ENCODE measurements at places on chromosomes 5 and 9. TPM values are rescaled to one million over a fixed set of nuclear protein-coding genes. Genes with fewer than 3 reads are reported as not detected.
A peak's percentile ranks its signal among the peaks of the same experiment; 100 is the strongest.

Gene NUTM2F
- total RNA-seq: not detected

Gene ERBIN
- total RNA-seq: 81.4 TPM

Gene ZNF883
- total RNA-seq: 2.2 TPM

Gene PCAT7
- 2.0 TPM for total RNA-seq

GRCh38 chr5:133149345-133149744 is 97.5 kb downstream of the HSPA4 start:
- no peak overlapping the region for H3K27ac ChIP-seq
- DNase-seq: no peak
- no peak overlapping the region for H3K4me3 ChIP-seq
- H3K27me3 ChIP-seq: peaks cover 43% of the 10 kb centered on the region
- no peaks in the 10 kb centered on the region for H3K36me3 ChIP-seq
- no peaks in the 10 kb centered on the region for H3K4me1 ChIP-seq

DNA sequence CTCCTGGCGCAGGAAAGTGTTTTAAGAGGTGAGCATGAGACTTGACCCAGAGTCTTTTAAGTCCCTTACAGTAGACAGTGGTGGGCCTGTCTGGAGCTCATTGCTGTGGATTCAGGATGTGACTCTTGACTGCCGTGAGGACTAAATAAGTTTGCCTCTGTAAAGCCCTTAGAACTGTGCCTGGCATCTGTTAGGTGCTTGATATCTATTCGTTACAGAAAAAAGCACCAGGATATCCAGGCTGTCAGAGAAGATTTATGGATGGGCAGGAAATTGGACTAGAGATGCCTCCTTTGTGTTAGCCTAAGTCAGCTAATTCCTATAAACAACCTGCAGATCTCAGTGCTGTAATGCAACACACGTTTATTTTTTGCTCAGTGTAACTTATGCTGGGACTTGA is 12.6 kb downstream of the ERGIC1 start:
- peaks cover 32% of the 10 kb centered on the region for H3K4me1 ChIP-seq
- peaks cover 10% of the 10 kb centered on the region for H3K36me3 ChIP-seq
- no peak overlapping the region for H3K4me3 ChIP-seq
- no peak for DNase-seq
- no peaks in the 10 kb centered on the region for H3K27me3 ChIP-seq

DNA sequence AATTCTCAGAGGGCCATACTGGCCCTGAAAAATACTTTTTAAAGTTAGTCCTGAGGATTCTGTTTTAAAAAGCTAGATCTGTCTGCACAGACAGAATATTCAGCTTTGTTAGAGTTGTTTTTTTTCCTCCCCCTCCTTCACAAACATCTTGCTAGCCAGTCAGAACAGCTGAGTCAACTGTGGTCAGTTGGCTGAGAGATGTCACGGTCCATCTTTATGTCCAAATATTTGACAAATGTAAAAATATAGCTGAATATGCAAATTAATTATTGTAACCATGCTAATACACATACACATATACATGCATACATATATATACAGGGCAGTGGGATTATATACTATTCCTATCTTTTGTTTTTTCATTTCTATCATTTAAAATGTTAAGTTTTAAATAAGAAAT is 33.9 kb downstream of the UNC13B start:
- no peak overlapping the region for H3K4me3 ChIP-seq
- DNase-seq: no peak
- no peaks in the 10 kb centered on the region for H3K36me3 ChIP-seq
- no peaks in the 10 kb centered on the region for H3K27me3 ChIP-seq

DNA sequence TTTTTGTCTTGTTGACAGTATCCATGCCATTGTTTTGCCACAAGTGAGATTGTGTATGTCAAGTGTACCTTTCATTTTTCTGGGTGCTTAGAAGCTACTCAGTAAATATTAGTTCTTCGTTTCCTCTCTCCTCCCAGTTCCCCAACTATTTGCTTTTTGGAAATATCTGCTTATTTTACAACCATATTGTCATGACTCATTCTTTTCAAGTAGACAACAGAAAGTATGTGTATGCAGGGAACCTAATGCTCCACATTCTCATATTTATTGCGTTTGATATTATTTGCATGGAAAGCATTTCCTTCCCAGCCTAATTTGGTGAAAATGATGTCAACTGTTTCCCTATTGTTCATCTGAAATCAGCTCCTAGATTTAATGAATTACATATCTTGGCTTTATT is 483.7 kb upstream of the RIOK2 start:
- no peaks in the 10 kb centered on the region for H3K36me3 ChIP-seq
- no peak overlapping the region for H3K4me3 ChIP-seq
- H3K27me3 ChIP-seq: no peaks in the 10 kb centered on the region
- no peak overlapping the region for H3K27ac ChIP-seq

- no peaks in the 10 kb centered on the region for H3K36me3 ChIP-seq
- no peak overlapping the region for H3K27ac ChIP-seq
- peaks cover 11% of the 10 kb centered on the region for H3K4me1 ChIP-seq
- H3K27me3 ChIP-seq: no peaks in the 10 kb centered on the region
- H3K4me3 ChIP-seq: no peak overlapping the region
Observed at GRCh38 chr5:52897238-52897614, 91.9 kb upstream of the ITGA2 start.

DNA sequence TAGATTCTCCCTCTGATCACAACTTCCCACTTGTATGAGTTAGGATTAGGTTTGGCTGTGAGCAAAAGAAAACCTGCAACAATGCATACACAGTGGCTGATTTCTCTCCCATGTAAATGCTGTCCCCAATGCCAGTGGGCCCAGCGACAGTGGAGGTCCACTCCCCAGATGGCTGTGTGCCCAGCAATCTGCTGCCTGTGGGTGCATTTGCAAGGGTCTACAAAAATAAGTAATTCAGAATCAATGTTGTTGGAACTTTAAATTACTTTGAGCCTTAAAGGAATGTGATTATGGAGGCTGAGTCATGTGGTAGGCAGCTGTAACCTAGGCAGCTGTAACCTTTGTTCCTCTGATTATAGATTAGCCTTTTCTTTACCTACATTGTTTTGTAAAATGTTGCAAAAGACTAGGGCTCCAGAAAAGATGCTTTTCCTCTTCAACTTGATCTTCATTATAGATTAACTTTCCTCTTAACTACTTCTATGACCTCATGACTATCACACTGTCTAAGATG is 14.2 kb upstream of the MXD3 start:
- H3K27me3 ChIP-seq: no peaks in the 10 kb centered on the region
- DNase-seq: peak; percentile 44
- peaks cover 70% of the 10 kb centered on the region for H3K36me3 ChIP-seq
- H3K4me1 ChIP-seq: peaks cover 52% of the 10 kb centered on the region
- H3K27ac ChIP-seq: peak overlapping the region; percentile 55

DNA sequence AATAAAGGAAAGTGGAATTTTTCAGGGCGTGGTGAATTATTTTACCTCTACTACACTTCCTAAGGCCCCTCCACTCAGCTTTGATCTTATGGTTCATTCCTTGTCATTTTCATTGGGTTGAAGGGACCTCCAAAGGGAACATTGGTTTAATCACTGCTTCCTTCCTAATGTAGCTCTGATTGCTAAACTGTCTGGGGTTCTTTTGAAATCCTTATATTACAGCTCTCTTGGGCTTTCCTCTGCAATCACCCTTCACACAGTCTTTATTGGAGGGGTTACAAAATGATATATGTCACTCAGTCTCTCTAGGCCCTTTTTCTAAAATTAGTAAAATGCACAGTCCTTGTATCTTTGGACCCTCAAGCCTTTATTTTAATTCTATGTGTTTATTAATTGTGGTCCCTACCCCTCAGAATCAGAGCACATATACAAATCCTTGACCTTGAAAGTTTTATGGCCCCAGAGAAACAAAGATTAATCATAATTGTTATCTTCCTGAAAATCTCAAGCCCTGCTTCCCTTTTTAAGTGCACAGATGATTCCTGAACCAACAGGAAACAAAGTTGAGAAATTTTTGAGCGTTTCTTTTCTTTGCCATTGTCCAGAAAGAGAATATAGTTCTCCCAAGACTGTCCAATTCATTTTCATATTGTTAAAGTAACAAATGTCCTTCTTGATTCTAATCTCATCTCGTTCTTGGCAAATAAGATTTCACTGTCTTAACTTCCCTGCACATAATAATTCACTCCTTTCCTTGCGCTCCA is 330.0 kb downstream of the ARRDC3 start:
- no peaks in the 10 kb centered on the region for H3K27me3 ChIP-seq
- no peak for DNase-seq
- no peak overlapping the region for H3K27ac ChIP-seq
- no peak overlapping the region for H3K4me3 ChIP-seq
- peaks cover 22% of the 10 kb centered on the region for H3K4me1 ChIP-seq

DNA sequence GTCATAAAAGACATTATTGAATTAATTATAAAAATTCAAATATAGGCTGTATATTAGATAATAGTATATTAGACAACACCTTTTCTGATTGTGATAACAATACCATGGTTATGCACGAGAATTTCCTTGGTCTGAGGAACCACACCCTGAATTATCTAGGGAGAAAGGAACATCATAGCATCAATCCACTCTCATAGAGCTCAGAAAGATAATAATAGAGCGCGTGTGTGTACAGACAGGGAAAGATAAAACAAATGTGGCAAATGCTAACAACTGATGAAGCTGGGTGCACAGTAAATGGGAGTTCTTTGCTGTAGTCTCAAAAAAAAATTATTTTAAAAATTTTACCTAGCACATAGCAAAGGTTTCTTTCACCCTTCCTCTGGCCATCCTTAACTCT is 143.5 kb downstream of the CDK5RAP2 start:
- H3K4me1 ChIP-seq: no peaks in the 10 kb centered on the region
- no peak for DNase-seq
- H3K27ac ChIP-seq: no peak overlapping the region
- no peaks in the 10 kb centered on the region for H3K27me3 ChIP-seq

- no peak for DNase-seq
- no peaks in the 10 kb centered on the region for H3K36me3 ChIP-seq
- H3K27me3 ChIP-seq: no peaks in the 10 kb centered on the region
Observed at GRCh38 chr9:104009826-104010225, 84.3 kb upstream of the SMC2 start.

DNA sequence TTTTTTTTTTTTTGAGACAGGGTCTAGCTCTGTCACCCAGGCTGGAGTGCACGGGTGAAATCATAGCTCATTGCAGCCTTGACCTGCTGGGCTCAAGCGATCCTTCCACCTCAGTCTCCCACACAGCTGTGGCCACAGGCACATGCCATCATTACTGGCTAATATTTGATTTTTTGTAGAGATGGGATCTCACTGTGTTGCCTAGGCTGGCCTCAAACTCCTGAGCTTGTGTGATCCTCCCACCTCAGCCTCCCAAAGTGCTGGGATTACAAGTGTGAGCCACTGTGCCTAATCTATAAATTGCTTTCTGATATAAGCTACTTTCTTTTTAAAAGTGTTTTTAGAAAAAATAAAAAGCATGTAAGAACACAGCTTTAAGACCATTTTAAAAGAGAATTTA is 56.5 kb upstream of the GNE start:
- H3K36me3 ChIP-seq: peaks cover 18% of the 10 kb centered on the region
- no peaks in the 10 kb centered on the region for H3K4me1 ChIP-seq
- DNase-seq: no peak
- H3K27ac ChIP-seq: peak overlapping the region; percentile 66
- no peaks in the 10 kb centered on the region for H3K27me3 ChIP-seq

DNA sequence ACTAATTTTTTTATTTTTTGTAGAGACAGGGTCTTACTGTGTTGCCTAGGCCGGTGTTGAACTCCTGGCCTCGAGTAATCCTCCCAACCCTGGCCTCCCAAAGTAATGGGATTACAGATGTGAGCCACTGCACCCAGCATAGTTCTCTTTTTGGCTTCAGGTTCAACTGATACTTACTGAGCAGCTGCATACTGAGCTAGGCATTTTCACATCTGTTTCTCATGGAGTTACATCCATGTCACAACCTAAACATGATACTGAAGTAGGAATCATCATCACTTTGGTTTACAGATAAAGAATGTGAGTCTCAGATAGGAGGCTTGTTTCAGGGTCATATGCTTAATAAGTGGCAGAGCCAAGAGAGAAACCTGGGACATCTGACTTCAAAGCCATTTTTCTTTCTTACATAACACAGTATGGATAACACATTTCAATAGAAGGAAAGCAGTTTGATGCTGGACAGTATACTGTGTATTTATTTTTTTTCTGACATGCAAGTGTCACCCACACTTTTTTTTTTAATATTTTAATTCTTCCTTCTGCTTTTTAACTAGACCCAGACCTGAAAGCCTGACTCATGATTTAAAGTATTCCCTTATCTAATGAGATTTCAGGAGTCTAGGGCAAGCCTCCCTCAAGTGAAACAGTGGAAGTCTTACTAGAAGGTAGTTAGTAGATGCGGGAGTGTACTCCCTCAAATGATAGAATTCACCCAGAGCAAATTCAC is 90.8 kb downstream of the HACD4 start:
- H3K4me1 ChIP-seq: no peaks in the 10 kb centered on the region
- H3K4me3 ChIP-seq: no peak overlapping the region
- H3K36me3 ChIP-seq: no peaks in the 10 kb centered on the region
- H3K27me3 ChIP-seq: no peaks in the 10 kb centered on the region
- no peak for DNase-seq

GRCh38 chr5:79229357-79230174 is 6.4 kb upstream of the JMY start:
- H3K4me3 ChIP-seq: no peak overlapping the region
- no peaks in the 10 kb centered on the region for H3K27me3 ChIP-seq
- H3K27ac ChIP-seq: no peak overlapping the region
- no peaks in the 10 kb centered on the region for H3K4me1 ChIP-seq
- DNase-seq: no peak
- H3K36me3 ChIP-seq: no peaks in the 10 kb centered on the region

DNA sequence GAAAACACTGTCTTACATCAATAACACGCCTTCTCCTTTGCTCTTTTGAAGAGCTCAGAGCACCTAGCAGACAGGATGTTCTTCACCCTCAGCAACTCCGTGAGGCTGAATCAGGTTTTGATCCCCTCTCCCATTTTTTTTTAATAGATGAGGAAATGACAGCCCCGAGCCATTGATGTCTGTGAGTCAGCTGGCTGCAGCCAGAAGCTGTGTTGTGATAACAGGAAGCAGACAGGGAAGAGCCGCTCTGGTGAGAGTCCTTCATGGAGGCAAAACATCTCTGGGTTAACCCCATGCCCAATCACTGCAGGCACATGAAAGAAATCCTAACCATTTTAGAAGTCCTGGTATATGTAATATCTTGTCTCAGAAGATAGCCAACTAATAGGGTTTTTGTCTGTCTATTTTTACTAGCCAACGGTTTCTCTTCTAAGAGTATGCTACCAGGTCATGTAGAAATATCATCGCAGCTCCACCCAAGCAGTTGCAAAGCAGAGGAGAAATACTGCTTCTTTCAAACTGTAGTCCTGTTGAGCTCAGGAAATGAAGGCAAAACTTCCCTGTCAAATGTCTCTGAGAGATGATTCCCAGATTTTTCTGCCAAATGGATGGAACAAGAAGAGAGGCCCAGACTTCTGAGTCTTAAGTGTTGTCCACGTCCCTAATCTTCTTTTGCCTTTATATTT is 568.9 kb downstream of the CCDC171 start:
- H3K27me3 ChIP-seq: no peaks in the 10 kb centered on the region
- no peak overlapping the region for H3K4me3 ChIP-seq
- H3K27ac ChIP-seq: no peak overlapping the region
- DNase-seq: no peak
- no peaks in the 10 kb centered on the region for H3K36me3 ChIP-seq

DNA sequence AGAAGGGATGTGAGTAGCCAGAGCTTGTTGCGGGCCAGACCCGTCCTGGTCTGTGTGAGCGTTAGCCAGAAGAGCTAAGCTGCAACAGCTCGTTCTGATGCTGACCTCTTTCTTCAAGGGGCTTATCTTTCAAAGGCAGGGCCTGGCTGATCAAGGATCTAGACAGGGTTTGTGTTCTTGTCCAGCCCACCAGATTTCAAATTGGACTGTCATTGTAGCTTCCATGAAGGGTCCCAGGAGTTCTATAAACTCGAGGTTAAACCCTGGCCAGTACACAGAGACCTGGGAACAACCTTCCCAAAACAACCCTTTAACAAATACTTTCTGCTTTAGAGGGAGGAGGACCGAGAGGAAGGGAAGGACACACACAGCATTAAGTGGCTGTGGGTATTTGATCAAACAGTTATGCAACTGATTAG is 153.0 kb upstream of the TUT7 start:
- no peak overlapping the region for H3K27ac ChIP-seq
- H3K36me3 ChIP-seq: no peaks in the 10 kb centered on the region
- H3K4me3 ChIP-seq: no peak overlapping the region
- no peak for DNase-seq

Measured in Calu3 (cell line).